CD4-positive, alpha-beta T cell treated with Interleukin-12 subunit alpha and Interleukin-12 subunit beta, for 1 hour (primary cell): ENCODE measurements at places on chromosomes 1 and 21.

GRCh38 chr1:214184992-214185391 lies 96.0 kb upstream of the SMYD2 start:
- no peak for DNase-seq

GRCh38 chr1:169288011-169288414 lies 79.6 kb downstream of the NME7 start:
- no peak for DNase-seq

- DNase-seq, result no peak
Observed at GRCh38 chr1:119636491-119637089, 11.5 kb downstream of the ZNF697 start.

- DNase-seq, result no peak
Observed at GRCh38 chr1:2636733-2637132, 3.9 kb upstream of the MMEL1 start.

DNA sequence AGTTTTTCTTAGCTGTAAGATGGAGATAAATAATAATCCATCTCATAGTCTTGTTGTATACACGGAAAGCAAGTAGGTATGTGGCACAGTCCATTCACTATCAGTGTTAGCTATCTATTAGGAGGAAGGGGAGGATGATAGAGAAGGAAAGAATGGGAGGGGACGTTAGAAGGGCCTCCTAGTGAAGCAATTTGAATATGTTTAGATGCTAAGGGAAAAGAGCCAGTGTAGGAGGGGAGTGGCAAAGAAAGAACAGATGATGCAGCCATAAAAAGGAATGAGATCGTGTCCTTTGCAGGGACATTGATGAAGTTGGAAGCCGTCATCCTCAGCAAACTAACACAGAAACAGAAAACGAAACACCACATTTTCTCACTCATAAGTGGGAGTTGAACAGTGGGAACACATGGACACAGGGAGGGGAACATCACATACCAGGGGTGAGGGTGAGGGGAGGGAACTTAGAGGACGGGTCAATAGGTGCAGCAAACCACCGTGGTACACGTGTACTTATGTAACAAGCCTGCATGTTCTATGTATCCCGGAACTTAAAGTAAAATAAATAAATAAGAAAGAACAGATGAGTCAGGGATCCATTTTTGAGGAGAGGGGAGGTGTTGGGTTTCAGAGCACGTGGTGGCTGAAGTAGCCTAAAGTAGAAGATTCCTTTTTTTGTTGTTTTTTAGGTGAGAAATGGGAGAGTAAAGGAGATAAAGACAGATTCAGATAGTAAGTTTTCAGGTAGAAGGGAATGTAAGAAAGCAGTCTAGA lies 124.1 kb downstream of the POU2F1 start:
- no peak for DNase-seq
